Lower leg skin (tissue), 4 donors: ENCODE measurements at places on chromosomes 2 and 18. TPM values are rescaled to one million over a fixed set of nuclear protein-coding genes. Genes with fewer than 3 reads are reported as not detected.

- no peak for DNase-seq
Measured at GRCh38 chr2:152613235-152613634, 104.0 kb downstream of the PRPF40A start.

DNA sequence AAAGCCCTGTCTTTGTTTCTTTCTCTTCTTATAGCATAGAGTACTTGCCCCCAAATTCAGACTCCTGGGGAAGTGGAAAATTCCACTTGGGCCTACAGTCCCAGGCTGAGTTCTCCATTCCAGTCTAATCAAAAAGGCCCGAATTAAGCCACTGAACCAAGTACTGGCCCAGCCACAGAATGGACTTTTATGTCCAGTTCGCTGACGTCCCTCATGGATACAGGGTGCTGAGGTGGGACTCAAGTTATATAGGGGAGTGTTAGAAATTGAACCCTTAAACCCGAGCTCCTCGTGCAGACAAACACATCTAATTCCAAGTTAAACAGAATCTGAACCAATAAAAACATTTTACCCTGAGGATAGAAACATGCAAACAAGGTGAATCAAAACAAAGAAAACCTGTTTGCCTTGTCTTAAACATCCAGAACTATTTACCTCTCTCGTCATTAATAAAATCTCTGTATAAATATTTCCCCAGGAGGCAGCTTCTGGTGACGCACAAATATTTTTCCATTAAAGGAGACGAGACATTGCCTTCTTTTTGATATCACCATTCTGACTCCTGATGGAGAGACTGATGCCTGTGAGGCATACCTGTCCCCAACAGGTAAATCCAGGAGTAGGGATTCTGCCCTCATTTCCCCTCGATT, 136.8 kb upstream of the ARL4C start:
- peak; percentile 65 for DNase-seq

GRCh38 chr2:164574931-164575330, 46.4 kb downstream of the GRB14 start:
- DNase-seq: no peak

Gene PLGLB1
- total RNA-seq: 0.75 TPM

Gene GPD2
- 50.0 TPM for total RNA-seq
